HS-27A (cell line): ENCODE measurements at places on chromosomes 16 and 17.

- DNase-seq, result no peak
Observed at GRCh38 chr16:28260193-28260592, 32.1 kb upstream of the SBK1 start.

DNA sequence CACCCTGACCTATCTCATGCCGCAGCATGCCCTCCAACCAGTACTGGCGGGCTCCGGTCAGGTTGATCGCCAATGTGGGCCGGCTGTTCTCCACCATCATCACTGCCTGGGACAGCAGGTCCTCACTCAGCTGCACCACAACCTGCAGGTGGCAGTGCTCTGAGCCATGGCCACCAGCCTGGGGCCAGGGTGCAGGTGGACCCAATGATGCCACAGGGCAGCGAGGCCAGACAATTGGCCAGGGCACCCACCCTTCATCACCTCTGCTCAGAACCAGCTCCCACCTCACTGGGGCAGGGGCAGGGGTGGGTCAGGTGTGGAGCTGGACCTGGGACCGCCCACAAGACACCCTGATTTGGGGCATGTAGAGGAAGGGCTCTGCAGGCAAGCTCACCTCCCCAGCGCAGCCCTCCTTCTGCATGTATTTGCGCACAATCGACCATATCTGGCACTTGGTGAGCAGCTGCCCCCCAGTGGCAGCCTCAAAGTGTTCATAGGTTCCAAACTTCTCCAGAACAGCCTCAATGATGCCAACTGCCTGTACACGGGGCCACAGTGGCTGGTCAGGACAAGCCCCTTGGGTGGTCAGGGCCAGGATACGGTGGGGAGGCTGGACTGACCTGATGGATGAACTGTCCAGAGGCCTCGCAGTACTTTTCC, 4.2 kb downstream of the MATCAP1 start:
- DNase-seq, result no peak

- no peak for DNase-seq
Observed at GRCh38 chr16:54605536-54606066, 319.0 kb upstream of the IRX3 start.

GRCh38 chr17:69067274-69068047, 6.7 kb upstream of the ABCA9 start:
- no peak for DNase-seq

DNA sequence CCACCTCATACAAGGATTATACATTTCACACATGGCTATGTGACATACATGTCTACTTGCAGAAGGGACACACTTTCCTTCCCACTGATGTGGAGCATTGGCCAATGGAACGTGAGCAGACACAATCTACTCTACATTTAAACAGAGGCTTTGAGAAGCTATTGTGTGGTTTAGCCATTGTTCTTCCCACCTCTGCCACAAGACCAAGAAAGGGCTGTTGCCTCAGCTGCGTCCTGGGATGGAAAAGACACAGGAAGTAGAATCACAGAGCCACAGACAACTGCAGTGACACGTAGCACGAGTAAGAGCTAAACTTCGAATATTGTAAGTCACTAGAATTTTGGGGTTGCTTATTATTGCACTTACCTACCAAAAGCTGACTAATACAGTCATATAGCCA, 33.3 kb downstream of the PRKCB start:
- no peak for DNase-seq

GRCh38 chr17:43616029-43616351, 45.7 kb downstream of the MEOX1 start:
- DNase-seq, result no peak

DNA sequence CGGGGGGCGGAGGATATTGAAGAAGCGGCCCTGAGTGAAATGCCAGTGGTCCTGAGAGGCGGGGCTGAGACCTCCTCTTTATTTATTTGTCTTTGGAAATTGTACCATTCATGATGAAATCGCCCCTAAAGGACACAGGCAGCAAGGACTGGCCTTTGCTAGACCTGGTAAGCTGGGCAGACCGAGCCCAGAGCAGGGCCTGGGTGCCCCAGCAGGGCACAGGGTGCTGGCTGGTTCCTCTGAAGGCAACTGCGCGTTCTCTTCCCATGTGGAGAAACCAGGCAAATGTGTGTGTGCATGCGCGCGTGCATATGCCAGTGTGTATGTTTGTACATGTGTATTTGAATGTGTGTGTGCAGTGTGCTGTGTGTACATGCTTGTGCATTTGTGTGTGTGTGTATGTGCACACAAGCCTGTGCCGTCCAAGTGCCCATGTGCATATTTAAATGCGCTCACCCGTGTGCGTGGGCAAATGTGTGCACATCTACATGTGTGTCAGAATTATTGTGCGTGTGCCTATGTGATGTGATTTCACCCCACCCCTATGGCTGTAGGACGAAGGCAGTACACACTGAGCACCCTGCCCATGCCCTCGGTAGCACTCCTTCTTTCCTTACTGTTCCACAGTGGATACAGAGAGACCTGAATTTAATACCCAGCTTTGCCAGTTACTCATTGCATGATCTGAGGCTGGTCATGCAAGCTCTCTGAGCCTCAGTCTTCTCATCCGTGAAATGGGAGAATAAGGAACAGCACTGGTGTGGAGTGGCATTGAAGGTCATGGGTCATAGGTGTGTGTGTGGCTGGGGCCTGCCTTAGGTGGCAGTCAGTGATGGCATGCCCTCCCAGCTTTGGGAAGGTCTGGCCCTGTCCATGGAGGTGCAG, 105.2 kb downstream of the CMIP start:
- DNase-seq, result no peak

DNA sequence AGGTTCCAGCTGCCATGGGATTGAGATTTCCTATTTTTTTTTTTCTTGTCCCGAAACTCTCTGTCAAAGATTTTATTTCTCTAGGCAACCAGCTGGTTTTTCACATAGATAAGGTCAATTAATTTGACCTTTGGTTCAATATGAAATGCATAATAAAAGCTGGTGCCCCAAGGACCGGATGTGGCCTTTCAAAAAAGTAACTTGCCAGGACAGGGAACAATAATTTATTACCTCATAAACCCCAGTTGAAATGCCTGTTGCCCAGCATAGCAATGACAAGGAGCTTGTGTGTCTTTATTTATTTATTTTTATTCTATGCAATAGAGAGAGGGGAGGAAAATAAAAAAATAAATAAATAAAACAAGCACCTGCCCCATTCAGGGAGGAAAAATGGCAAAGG, 472.7 kb downstream of the KCNJ2 start:
- no peak for DNase-seq

GRCh38 chr17:80797741-80798594, 193.7 kb upstream of the CHMP6 start:
- DNase-seq, result no peak

GRCh38 chr17:45190503-45191255, 29.0 kb downstream of the HEXIM2 start:
- no peak for DNase-seq

DNA sequence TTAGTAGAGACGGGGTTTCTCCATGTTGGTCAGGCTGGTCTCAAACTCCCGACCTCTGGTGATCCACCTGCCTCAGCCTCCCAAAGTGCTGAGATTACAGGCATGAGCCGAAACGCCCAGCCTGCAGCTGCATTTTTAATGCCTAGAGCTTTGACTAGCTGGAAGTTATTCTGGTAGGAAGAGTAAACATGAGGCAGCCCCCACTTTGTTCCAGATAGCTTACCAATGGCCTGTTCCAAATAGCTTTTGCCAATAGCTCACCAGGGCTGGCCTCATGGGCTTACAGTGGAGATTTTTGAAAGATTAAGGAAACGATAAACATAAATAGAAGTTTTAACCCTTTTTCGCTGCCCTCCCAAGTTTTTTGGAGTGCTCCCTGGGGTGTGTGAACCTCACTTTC, 9.8 kb downstream of the TRPV2 start:
- no peak for DNase-seq

DNA sequence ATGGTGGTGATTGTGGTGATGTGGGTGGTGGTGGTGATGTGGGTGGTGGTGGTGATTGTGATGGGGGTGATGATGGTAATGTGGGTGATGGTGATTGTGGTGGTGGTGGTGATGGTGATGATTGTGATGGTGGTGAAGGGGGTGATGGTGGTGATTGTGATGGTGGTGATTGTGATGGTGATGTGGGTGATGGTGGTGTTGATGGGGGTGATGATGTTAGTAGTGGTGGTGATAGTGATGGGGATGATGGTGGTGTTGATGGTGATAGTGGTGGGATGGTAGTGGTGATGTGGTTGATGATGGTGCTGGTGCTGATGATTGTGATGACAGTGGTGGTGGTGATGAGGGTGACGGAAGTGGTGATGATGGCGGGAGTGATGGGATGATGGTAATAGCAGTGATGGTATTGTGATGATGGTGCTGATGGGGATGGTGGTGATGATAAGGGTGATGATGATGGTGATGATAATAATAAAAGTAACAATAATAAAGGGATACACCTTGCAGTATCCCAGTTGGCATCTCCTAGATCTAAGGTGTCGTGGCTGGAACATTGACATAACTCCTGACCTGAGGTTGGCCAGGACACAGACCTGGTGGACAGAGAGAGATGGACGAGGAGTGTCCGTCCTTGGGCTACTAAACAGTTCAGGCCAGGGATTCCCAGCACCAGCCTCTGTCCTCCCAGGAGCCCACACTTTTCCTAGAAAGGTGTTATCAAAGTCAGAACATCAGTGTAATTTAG, 344.5 kb downstream of the SEC14L1 start:
- no peak for DNase-seq

GRCh38 chr16:30603945-30604315, 6.3 kb downstream of the ZNF689 start:
- DNase-seq, result no peak

GRCh38 chr16:19589771-19590302, 34.3 kb downstream of the VPS35L start:
- no peak for DNase-seq

GRCh38 chr17:45222289-45222995, 757 bp downstream of the FMNL1 start:
- no peak for DNase-seq

DNA sequence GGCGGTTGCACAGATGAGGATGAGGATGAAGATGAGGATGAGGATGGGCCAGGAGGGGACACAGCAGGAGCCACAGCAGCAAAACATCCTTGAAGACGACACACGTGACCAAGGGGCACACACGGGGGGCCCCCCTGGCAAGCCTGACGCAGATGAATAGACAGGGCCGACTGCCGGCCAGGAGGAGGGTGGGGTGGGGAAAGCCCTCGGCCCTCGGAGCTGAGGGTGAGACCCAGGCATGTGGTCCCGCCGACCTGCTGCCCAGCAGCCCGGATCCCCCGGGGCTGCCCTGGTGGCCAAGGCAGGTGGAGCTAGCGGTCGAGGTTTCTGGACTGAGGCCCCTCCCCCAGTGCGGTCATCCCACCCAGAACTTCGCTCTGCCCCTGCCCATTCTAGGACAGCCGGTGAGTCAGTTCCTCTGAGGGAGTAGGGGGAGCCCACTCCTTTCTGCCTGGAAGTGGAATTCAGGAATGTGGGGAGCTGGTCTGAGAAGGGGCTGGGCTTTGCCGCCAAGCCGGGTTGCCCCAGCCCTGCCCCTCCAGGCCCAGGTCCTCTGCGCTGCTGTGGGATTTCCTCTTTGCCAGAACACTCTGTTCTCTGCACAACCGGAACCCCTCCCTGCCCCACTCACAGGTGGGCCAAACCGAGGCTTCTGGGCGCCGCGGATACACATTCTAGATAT, 9.9 kb downstream of the CYGB start:
- DNase-seq, result no peak

- no peak for DNase-seq
Observed at GRCh38 chr17:9729034-9729650, 62.2 kb downstream of the DHRS7C start.

- no peak for DNase-seq
Observed at GRCh38 chr16:57643147-57643874, 14.9 kb downstream of the ADGRG1 start.

- DNase-seq, result no peak
Observed at GRCh38 chr16:54418903-54419302, 132.3 kb upstream of the IRX3 start.

DNA sequence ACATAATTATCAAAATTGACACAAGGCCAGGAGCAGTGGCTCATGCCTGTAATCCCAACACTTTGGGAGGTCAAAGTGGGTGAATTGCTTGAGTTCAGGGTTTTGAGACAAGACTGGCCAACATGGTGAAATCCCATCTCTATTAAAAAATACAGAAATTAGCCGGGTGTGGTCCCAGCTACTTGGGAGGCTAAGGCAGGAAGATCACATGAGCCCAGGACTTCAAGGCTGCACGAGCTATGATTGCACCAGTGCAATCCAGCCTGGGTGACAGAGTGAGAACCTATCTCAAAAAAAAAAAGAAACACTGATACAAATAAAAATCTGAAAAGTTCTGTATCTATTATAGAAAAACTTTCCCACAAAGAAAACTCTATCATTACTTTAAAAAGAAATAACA, 15.5 kb downstream of the MYH10 start:
- no peak for DNase-seq

GRCh38 chr17:82400830-82401229, 17.3 kb upstream of the HEXD start:
- DNase-seq, result no peak

GRCh38 chr16:85561248-85562092, 51.7 kb upstream of the GSE1 start:
- DNase-seq, result no peak

DNA sequence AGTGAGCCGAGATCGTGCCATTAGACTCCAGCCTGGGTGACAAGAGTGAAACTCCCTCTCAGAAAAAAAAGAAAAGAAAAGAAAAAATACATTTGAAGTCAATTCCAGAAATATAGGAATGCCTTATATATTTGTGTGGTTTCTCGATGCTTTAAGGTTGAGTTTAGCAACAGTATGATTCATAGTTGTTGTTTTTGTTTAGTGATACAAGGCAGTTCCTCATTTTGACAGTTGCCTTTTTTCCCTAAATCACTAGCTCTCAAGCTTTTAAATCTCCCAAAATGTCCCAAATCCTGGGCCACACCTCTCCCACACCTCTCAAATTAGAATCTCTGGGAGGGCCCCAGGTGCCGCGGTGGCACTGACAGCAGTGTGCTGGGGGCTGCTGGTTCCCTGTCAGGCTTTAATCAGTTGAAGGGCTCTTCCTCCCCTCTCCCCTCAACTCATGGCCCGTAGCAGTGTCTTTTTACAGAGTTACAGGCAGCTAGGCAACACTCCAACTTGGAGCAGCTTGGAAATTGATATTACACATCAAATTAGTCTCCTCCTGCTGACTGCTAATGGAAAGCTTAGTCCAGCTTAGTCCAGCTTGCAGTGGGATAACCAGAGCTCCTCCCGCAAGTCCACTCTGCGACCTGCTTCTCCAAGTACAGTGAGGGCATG, 58.4 kb downstream of the EPN2 start:
- no peak for DNase-seq

GRCh38 chr16:28149011-28149888, 62.5 kb downstream of the XPO6 start:
- no peak for DNase-seq

- DNase-seq, result no peak
Observed at GRCh38 chr16:66988197-66988788, at the start of gene CES4A. Gene CES4A (plus strand): TSS chr16:66988589. CDS start chr16:66988773, 184 bp downstream.

- no peak for DNase-seq
Observed at GRCh38 chr17:42852351-42852750, 1.4 kb downstream of the AOC3 start.

GRCh38 chr17:18000030-18000408, 27.4 kb downstream of the DRC3 start:
- DNase-seq, result no peak

- DNase-seq, result no peak
Observed at GRCh38 chr16:1093284-1094123, 2.5 kb downstream of the C1QTNF8 start.
